Sigmoid colon (tissue), 7 donors: ENCODE measurements at places on chromosomes 4 and X. TPM values are rescaled to one million over a fixed set of nuclear protein-coding genes. Genes with fewer than 3 reads are reported as not detected.
A peak's percentile ranks its signal among the peaks of the same experiment; 100 is the strongest.

DNA sequence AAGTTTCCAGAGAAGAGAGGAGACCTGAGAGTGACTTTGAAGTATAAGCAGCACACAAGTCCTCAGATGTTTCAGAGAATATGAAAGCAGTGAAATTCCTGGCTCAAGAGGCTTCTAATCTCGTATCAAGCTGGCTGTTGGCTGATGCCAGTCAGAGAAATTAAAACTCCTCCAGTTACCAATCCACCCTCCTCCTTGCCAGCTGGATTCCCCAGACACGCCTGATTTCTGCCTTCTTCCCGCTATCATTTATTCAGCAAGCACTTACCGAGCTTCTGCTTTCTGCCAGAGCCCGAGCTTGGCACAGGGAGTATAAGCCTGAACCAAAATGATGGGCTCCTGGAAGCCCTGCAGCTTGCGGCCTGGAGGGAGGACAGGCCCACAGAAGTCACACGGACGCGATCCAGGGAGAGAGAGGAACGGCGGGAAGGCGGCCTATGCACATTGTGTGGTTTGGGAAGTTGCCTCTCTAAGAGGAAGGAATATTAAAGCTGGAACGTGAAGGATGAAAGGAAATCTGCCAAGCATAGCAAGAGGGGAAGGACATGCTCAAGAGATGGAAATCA is 102.4 kb upstream of the TBL1X start:
- H3K4me1 ChIP-seq: no peaks in the 10 kb centered on the region
- no peaks in the 10 kb centered on the region for H3K36me3 ChIP-seq
- H3K4me3 ChIP-seq: no peak overlapping the region

GRCh38 chrX:91414713-91415112 is 19.9 kb upstream of the PABPC5 start:
- no peaks in the 10 kb centered on the region for H3K27me3 ChIP-seq
- no peaks in the 10 kb centered on the region for H3K4me1 ChIP-seq
- no peak overlapping the region for H3K4me3 ChIP-seq
- no peaks in the 10 kb centered on the region for H3K36me3 ChIP-seq
- DNase-seq: no peak

GRCh38 chr4:89306486-89307177 is 968 bp downstream of the GPRIN3 start:
- H3K36me3 ChIP-seq: no peaks in the 10 kb centered on the region
- no peak overlapping the region for H3K27ac ChIP-seq
- peak overlapping the region; percentile 63 for H3K4me3 ChIP-seq
- peaks cover 13% of the 10 kb centered on the region for H3K4me1 ChIP-seq

GRCh38 chrX:53561912-53562311 is 124.6 kb downstream of the HUWE1 start:
- no peak overlapping the region for H3K27ac ChIP-seq
- no peak overlapping the region for H3K4me3 ChIP-seq
- H3K4me1 ChIP-seq: no peaks in the 10 kb centered on the region
- H3K36me3 ChIP-seq: no peaks in the 10 kb centered on the region

DNA sequence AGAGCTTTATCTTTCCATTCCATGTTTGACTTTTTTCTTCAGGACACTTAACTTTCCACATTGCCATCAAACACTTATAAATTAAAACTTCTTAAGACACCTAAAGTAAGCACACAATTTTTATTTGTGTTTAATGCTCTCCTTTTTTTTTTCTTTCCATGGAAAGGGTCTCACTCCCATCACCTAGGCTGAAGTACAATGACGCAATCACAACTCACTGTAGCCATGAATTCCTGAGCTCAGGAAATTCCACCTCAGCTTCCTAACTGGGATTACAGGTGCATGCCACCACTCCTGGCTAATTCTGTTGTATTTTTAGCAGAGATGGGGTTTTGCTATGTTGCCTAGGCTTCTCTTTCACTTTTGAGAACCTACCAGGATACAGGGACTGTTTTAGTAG is 7.3 kb downstream of the SMR3A start:
- no peaks in the 10 kb centered on the region for H3K27me3 ChIP-seq
- no peak overlapping the region for H3K4me3 ChIP-seq
- no peaks in the 10 kb centered on the region for H3K4me1 ChIP-seq
- DNase-seq: no peak
- no peaks in the 10 kb centered on the region for H3K36me3 ChIP-seq
- no peak overlapping the region for H3K27ac ChIP-seq

DNA sequence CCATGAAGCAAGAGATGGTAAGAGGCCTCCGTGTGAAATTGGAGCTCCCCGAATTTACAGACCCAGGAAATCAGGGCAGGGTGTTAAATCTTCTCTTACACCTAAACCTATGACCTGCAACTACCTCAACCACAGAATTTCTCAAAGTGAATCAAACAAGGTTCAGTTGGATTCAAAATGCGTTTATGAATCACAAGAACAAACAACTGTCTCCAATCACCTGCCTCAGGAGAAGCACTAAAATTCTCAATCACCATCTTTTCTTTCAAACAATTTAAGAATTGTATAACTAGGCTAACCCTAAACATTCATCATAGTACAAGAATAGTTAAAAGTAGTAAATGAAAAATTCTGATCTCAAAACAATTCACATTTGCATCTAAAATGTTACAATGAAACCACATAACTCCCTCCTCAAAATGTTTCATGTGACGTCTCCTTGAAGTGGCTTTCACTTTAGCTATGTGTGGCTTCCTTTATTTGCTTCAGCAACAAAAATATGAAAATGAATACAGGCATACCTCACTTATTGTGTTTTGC is 19.2 kb downstream of the PPP3CA start:
- no peak overlapping the region for H3K27ac ChIP-seq
- H3K36me3 ChIP-seq: no peaks in the 10 kb centered on the region
- H3K4me1 ChIP-seq: peaks cover 21% of the 10 kb centered on the region
- DNase-seq: no peak
- H3K4me3 ChIP-seq: no peak overlapping the region

GRCh38 chr4:33422656-33423055 is 2702.5 kb downstream of the PCDH7 start:
- H3K36me3 ChIP-seq: no peaks in the 10 kb centered on the region
- H3K27me3 ChIP-seq: no peaks in the 10 kb centered on the region
- no peak overlapping the region for H3K27ac ChIP-seq
- DNase-seq: no peak
- no peak overlapping the region for H3K4me3 ChIP-seq

DNA sequence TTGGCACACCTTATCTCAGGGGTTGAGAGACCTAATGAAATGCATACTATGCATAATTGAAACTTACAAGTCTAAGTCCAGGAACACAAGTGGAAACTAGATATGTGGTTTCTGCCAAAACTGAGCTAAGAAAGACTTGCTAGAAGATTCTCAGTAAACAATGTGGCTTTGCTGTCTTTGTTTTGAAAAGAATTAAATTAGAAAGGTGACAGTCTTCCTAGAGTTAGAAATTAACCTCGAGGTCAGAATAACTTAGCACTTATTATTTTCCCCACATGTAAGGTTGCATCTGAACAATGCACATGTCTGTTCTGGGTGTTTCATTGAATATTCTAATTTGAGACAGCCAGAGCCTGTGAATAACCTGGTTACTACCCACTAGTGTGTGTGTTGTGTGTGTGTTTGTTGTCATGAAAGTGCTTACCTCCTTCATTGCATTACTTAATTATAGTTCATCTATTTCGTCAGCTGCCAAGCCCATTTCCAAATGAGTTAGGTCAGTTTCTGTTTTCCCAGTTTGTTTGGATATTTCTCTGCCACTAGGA is 1.5 kb downstream of the EREG start:
- H3K27me3 ChIP-seq: peaks cover 10% of the 10 kb centered on the region
- peak overlapping the region; percentile 61 for H3K4me3 ChIP-seq
- H3K4me1 ChIP-seq: no peaks in the 10 kb centered on the region

DNA sequence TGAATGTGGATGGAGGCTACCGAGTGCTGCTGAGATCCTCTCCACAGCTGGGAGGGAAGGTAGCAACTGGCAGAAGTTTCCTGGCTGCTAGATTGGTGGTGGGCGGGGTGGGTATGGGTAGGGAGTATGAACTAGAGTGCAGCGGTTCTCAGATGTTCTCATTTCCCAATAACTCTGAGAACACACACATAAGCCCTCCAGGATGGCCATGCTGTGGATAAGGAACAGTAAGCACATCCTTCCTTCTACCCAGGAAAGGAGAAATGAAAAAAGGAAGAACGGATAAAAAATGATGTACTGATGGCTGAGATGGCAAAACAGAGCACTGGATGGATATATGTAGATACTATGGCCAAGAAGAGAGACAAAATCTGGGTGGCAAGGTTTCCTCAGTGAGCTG is 116.0 kb downstream of the ZNF827 start:
- DNase-seq: no peak
- H3K4me1 ChIP-seq: peaks cover 12% of the 10 kb centered on the region
- H3K4me3 ChIP-seq: no peak overlapping the region
- H3K36me3 ChIP-seq: no peaks in the 10 kb centered on the region

- no peaks in the 10 kb centered on the region for H3K4me1 ChIP-seq
- H3K4me3 ChIP-seq: no peak overlapping the region
- no peaks in the 10 kb centered on the region for H3K36me3 ChIP-seq
- no peak for DNase-seq
Observed at GRCh38 chrX:99750721-99751120, 659.4 kb downstream of the PCDH19 start.

DNA sequence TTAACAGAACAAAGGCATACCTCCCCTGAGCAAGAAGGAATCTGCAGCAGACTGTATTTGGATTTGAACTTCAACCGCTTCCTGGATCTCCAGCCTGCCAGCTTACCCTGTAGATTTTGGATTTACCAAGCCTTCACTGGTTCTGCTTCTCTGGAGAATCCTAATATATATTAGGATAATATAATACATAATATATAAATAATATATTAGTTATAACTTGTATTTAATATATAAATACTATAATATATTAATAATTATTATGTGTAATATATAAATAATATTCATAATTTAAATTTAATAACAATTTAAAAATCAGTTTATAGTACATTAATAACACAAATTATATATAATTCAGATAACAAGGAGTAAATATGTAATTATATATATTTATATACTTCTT is 121.4 kb downstream of the COX18 start:
- H3K4me3 ChIP-seq: no peak overlapping the region
- no peak for DNase-seq
- no peaks in the 10 kb centered on the region for H3K27me3 ChIP-seq

- no peaks in the 10 kb centered on the region for H3K36me3 ChIP-seq
- H3K27me3 ChIP-seq: no peaks in the 10 kb centered on the region
- H3K27ac ChIP-seq: no peak overlapping the region
- H3K4me1 ChIP-seq: no peaks in the 10 kb centered on the region
- no peak for DNase-seq
- H3K4me3 ChIP-seq: no peak overlapping the region
Observed at GRCh38 chrX:30580641-30581040, 3.1 kb upstream of the TASL start.

- no peaks in the 10 kb centered on the region for H3K36me3 ChIP-seq
- no peak overlapping the region for H3K4me3 ChIP-seq
- H3K27me3 ChIP-seq: no peaks in the 10 kb centered on the region
- DNase-seq: no peak
Observed at GRCh38 chrX:105533951-105534350, 288.4 kb upstream of the NRK start.

- no peaks in the 10 kb centered on the region for H3K27me3 ChIP-seq
- no peaks in the 10 kb centered on the region for H3K4me1 ChIP-seq
- no peak overlapping the region for H3K4me3 ChIP-seq
- no peaks in the 10 kb centered on the region for H3K36me3 ChIP-seq
Observed at GRCh38 chrX:123422875-123423274, 238.8 kb downstream of the GRIA3 start.

DNA sequence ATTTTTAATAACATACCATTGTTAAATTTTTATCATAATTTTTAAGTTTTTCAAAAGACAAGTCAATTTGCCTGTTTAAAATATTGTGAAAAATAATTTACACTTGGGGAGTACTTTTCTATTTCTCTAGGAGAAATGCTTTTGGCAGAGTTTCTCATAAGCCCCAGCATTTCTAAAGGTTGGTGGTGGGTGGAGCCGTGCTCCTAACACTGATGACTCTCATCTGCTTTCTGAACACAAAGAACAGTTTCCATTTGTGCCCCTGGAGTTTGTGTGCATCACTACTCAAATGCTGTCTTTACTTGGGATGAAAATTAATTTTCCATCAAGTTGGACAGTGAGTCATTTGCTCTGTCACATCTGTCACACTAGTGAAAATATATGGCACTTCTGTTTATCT is 57.6 kb downstream of the TNIP2 start:
- no peak overlapping the region for H3K27ac ChIP-seq
- H3K27me3 ChIP-seq: no peaks in the 10 kb centered on the region
- H3K4me1 ChIP-seq: no peaks in the 10 kb centered on the region
- no peak overlapping the region for H3K4me3 ChIP-seq

Gene JADE1
- polyA plus RNA-seq: 1.8 TPM

Gene LARP1B
- 17.1 TPM for polyA plus RNA-seq

Gene DMP1
- not detected for polyA plus RNA-seq

Gene XG
- not detected for polyA plus RNA-seq

Gene IL2RG
- polyA plus RNA-seq: 14.4 TPM

Gene SPARCL1
- polyA plus RNA-seq: 10.4 TPM

Gene ESX1
- polyA plus RNA-seq: not detected

Gene ALB
- not detected for polyA plus RNA-seq

Gene GUCY1A1
- 10.0 TPM for polyA plus RNA-seq

Gene SHISA3
- polyA plus RNA-seq: not detected

Gene SRP72
- polyA plus RNA-seq: 30.6 TPM

Gene AFF1
- 16.6 TPM for polyA plus RNA-seq

Gene CT47B1
- polyA plus RNA-seq: not detected
